Suppressor macrophage (primary cell): ENCODE measurements at places on chromosomes 13 and 19.
A peak's percentile ranks its signal among the peaks of the same experiment; 100 is the strongest.

GRCh38 chr13:23805122-23805521 lies 84.1 kb downstream of the MIPEP start:
- no peak for DNase-seq

GRCh38 chr13:112450904-112451240 lies 74.7 kb downstream of the SPACA7 start:
- no peak for DNase-seq

DNA sequence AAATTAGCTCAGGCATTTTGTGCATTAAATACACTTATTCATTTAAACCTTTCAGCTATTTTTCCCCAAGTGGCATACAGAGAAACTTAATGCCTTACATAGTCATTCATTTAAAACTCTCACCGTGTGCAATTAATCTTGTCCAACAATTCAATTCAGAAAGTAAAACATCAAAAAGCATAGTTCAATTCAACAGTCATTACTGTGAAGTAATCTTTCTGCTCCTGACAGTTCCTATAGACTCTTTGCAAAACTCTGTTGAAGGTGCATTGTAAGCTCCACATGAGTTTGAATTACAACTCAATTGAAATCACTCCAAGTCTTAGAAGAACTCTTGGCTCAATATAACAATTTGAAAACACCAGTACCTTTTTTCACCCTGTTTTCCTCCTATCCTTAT lies 228.3 kb downstream of the DACH1 start:
- DNase-seq, result no peak

- peak; percentile 74 for DNase-seq
Observed at GRCh38 chr13:108961542-108962125, 332.2 kb downstream of the MYO16 start.

GRCh38 chr19:30878495-30878894 lies 470.7 kb downstream of the TSHZ3 start:
- DNase-seq, result peak; percentile 40
